ENCODE measurements at places on chromosomes 7 and 10.

DNA sequence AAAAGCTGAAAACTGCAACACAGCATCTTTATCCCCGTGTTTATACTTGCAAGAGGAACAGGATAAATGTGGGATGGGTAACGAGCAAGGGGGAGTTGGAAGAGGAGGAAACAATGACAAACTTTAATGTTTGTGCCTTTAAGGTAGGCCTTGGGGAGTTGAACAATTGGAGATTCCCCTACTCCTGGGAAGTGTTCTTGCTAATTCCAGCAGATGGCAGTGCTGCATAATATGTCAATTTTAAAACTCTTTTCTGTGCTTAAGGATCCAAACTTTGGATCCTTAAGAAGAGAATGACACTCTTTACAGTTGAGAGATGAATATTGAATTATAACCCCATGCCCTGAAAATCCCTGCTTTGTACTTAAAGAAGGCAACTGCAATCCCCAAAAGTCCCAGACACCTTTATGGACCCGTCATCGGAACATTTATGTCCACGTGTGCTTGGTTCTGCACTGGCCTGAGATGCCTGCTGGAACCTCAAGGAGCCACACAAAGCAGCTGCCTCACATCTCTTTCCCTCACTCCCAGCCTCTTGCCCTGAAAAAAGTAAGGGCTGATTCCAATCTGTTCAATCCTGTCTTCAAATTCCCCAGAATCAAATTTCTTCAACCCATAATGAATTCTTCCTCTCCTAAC, 12.0 kb downstream of the IFIT5 start:
- DNase-seq = no peak

DNA sequence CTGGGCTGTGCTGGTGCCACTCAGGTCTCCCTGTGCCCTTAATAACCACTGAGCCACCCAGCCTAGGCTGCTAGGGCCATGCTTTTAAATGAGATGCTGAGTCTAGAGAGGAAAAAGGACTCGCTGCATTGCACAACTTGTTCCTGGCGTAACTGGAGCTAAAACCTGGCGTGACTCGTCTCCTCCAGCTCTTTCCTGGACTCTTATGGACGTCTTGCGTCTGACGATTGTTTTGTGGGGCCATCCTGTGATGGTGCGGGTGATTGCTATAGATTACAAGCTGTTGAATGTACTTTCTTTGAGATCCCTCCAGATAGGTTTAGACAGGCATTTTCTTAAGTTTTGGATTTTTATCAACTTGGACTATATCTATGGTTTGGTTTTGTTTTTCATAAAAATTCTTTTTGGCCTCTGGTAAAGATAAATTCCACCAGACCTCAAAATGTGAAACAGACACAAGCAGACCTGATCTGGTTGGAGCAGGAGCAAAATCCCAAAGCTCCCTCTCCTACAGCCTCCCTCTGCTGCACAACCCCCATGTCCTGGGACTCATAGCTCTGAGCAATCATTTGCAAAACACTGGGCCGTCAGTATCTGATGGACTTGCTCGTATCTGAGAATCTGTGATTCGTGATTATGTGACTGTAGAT, 230.3 kb downstream of the ARHGAP12 start:
- no peak for DNase-seq

- DNase-seq = no peak
Observed at GRCh38 chr7:127770885-127771284, 118.9 kb downstream of the SND1 start.

DNA sequence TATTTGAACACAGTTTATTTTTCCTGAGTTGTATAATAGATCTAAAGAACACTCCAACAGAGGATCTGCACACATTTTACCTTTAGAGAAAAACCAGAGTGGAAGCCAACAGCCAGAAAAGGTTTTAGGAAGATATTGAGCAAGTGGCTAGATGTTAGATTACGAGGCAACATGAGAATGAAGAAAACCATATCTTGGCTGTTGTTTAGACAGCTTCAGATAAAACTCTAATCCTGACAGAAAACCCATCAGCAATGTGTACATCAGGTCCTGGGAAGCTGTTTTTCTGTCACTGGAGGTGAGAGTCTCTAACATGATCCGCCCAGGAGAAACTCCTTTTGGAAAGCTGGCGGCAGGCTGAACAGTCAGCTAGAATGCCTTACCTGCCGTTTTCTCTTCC, 159.5 kb downstream of the SPAG6 start:
- no peak for DNase-seq

DNA sequence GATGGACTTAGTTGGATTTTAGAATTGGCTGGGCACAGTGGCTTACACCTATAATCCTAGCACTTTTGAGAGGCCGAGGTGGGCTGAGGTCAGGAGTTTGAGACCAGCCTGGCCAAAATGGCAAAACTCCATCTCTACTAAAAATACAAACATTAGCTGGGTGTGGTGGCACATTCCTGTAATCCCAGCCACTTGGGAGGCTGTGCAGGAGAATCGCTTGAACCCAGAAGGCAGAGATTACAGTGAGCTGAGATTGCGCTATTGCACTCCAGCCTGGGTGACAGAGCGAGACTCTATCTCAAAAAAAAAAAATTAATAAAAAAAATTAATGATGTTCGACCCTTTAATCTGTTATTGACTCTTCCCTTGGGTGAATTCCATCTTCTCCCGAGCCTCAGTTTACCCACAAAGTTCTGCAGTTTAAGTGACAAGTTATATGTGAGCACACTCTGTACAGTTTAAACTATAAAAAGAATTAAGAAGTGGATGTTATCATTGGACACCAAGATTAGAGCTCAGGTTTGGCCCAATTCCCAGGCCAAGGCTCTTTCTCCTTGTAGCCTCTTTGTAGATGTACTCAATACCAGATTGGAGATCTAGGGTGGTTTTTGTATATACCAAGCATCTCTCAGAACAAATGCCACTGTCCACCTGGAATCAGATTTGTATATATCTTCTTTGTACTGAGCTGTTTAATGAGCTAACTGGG, 15.0 kb downstream of the KAT6B start:
- DNase-seq = no peak

GRCh38 chr10:88733215-88733614, 26.6 kb upstream of the LIPN start:
- no peak for DNase-seq
